ENCODE measurements at places on chromosomes 16 and 17.

DNA sequence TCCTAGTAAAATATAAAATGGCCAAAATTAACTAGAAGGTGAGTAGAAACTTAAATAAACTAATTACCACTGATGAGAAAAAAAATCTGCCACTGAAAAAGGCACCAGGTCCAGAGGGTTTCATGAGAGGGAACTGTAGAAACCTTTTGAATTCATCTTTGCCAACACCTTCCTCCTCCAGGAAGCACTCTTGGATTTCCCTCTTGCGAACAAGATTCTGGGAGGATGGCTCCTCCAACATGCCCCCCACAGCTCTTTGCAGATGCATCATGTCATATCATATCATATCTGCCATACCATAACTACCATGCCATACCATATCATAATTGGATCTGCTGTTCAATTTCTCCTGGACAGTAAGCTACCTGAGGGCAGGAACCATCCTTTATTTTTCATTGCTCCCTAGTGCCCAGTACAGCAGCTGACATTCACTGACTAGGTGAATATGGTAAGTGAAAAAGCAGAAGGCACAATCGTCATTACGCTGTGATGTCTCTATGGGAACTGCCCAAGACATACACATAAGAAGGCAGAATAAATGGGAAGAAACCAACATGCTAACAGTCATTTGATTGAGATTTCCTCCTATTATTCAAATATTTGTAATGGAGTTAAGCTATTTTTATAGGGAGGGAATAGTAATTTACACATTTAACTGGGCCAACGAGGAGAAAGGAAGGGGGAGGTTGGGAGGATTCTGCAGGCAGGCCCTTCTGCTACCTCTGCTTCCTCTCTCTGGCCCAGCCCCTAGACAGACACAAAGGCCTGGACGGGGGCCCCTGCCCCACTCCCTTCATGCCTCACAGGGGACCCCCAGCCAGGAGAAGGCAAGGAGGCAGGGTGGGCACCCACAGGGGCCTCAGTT, 110.1 kb upstream of the SMURF2 start:
- no peak for DNase-seq

DNA sequence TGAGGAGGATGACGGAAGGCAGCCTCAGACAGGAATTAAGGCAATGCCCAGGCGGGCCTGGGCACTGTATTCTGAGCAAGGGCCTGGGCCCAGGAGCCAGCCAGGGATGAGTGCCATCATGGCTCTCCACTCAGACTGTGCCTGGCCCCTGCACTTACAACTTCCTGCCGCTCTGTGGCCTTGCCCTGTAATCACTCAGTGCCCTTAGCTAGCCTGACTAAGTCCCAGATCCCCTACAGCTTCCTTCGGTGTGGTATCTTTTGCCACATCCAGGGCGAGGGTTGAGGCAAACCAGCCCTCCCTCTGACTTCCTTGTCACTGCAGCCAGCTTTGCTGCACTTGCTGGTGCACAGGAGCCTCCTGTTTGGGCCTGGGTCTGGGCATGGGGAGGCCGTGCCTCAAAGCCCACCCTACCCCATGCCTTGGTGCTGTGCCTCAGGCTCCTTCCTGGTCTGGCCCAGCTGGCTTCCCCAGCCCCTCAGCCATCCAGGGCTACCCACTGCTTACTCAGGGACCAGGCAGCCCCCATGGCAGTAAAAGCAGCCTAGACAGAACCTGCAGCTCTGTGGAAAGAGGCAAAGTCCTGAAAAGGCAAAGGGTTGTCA, 9.3 kb downstream of the SLC46A1 start:
- no peak for DNase-seq

GRCh38 chr16:14329727-14330350, 258.7 kb downstream of the MRTFB start:
- DNase-seq, result no peak

GRCh38 chr17:73165616-73166404, 1.0 kb downstream of the SSTR2 start:
- peak; percentile 11 for DNase-seq

- DNase-seq, result no peak
Observed at GRCh38 chr16:62926121-62926801, 890.0 kb upstream of the CDH8 start.

DNA sequence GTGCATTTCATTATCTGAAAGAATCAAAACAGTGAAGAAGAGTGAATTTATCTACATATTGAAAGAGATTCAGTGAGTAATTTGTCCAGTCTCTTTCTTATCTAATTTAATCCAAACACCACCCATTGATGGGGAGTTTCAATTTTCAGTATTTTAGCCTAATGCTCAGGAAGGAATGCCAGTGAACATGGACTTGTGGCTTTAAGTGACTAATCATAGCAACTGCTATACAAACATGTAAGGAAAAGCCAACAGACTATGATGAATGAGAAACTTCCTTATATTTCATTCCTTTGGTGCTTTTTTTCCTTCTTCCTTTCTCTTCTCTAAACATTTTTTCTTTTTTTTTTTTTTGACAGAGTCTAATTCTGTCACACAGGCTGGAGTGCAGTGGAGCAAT, 885.8 kb downstream of the KCNJ2 start:
- no peak for DNase-seq

DNA sequence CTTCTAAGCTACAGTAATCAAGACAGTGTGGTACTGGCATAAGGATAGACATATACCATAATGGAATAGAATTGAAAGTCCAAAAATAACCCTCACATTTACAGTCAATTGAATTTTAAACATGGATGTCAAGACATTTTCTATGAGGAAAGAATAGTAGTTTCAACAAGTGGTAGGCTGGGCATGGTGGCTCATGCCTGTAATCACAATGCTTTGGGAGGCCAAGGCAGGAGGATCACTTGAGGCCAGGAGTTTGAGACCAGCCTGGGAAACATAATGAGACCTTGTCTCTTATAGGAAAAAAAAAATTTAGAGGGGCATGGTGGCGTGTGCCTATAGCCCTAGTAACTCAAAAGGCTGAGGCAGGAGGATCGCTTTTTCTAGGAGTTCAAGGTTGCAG, 122.8 kb upstream of the TBX2 start:
- no peak for DNase-seq

DNA sequence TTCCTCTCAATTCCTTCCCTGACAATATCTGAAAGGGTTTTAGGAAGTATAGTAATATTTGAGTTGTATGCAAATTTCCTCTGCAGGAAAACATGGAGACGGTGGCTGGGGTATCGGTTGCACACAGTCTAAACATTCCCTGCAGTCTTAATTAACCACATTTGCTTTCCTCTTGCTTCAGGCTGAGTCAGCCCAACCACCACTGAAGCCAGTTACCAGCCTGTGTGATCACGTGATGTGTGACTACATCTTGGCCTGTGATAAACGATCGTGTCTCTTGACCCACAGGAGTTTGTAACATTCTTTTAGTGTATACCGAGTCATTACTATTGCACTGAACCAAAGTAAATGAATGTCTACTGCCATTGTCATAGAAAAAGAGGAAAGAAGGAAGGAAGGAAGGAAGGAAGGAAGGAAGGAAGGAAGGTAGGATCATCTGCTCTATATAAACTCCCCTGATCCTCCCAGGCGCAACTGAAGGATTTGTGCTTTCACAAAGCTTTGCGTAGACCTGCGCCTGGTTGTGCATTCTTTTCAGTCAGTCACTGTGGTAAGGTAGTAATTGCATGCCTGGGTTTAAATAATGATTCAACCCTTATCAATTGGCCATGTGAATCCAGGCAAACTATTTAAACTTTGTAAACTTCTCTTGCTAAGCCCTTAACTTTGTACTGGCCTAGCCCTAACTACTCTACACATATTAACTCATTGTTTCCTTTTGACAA, 280.6 kb upstream of the SALL1 start:
- DNase-seq, result no peak

GRCh38 chr16:4525634-4526277, 12.8 kb downstream of the CDIP1 start:
- no peak for DNase-seq

GRCh38 chr16:75227361-75228142, 8.8 kb downstream of the CTRB1 start:
- no peak for DNase-seq

DNA sequence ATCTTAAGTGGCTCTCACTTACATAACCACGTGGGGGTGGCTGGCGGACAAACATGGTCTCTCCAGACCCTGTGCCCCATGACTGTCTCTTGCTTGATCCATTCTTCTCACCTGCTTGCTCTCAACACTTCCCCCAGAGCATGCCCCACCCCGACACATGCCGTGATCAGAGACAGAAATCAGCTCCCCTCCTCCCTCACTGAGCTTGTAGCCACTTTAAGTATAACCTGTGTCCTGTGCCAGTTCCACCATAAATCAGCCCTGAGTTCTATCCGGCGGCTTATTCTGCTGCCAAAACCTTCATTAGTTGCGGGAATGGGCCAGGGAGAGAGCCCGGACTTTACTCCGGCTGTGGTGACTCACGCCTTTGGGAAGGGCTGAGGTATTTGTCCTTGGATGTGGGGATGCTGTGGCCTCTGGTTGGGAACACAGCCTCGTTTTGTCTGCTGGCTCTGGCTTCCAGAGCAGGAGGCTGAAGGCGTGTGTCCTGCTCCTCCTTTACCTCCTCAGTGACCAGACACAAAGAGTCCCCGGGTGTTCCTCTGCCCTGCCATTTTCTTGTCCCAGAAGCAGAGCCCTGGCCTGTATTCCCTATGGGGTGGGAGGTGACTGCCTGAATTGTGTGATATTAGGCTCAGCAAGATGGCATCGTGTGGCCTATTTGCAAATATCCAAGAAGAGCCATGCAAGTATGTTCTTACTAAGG, 21.1 kb downstream of the ANKRD40 start:
- no peak for DNase-seq

DNA sequence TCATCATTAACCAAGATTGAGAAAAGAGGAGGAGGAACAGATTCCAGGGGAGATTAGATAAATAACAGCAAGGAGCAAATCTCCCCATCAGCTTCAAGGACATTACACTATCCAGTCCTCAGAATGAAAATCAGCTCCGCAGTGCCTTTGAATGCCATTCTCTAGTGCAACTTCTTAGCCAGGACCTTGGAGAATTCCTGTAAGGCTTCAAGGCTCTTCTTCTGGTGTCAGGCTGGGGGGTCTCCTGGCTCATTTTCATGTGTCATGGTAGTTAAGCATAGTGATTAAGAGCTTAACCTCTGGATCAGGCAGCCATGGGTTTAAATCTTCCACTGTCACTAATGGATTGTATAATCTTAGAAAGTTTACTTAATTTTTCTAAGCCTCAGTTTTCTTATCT, 137.3 kb upstream of the CCL2 start:
- no peak for DNase-seq

DNA sequence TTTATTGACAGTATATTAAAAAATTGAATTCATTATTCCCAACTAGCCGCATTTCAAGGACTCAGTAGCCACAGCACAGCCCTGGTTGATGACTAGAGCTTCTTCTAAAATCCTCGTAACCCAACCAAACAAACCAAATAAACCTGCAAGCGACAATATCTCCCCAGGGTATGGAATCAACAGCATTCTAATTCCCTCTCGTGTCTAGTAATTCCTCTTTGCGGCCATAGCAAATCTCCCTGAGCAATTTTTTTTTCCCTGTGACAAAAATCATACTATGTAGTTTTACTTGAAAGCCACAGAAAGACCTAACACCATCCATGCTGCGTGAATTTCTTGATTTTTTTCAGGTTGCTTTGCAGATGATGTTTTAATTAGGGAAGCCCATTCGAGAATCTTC, 143.4 kb upstream of the MYOCD start:
- DNase-seq, result no peak

DNA sequence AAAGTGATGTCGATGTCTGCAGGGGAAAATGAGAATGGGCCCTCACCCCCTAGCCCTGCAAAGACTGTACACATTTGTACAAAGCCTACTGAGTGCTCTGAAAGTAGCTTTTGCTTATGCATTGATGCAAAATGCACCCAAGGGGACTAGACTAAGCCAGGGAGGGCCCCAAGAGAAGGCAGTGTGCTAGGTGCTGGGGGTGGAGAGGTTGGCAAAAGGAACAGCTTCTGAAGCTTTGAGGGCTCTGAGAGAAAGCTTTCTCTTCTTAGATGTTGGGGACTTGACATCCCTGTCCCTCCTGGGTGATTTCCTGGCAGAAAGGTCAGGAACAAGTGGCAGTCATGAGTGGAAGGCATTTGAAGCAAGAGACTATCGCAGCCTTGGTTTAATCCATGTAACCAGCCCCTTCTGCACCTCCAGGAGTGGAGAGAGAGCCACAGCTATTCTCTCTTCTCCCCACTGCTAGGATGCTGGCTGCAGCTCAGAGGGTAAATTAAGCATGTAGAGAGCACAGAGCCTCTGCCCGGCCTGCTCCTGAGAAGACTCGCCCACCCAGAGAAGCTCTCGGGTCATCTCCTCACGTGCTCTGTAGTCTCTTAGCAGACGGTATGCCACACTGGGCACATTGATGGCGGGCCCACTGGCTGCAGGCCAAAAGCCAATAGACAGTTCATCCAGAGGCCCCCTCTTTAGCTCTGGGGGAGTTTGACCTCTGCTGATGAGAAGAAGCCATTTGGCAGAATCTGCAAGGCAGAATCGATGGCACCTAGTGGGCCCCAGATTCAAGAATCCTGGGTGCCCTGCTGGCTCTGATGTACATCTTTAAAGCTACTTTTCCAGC, 221.4 kb downstream of the MSI2 start:
- no peak for DNase-seq

- no peak for DNase-seq
Observed at GRCh38 chr17:83201206-83202001, 122.0 kb downstream of the METRNL start.

DNA sequence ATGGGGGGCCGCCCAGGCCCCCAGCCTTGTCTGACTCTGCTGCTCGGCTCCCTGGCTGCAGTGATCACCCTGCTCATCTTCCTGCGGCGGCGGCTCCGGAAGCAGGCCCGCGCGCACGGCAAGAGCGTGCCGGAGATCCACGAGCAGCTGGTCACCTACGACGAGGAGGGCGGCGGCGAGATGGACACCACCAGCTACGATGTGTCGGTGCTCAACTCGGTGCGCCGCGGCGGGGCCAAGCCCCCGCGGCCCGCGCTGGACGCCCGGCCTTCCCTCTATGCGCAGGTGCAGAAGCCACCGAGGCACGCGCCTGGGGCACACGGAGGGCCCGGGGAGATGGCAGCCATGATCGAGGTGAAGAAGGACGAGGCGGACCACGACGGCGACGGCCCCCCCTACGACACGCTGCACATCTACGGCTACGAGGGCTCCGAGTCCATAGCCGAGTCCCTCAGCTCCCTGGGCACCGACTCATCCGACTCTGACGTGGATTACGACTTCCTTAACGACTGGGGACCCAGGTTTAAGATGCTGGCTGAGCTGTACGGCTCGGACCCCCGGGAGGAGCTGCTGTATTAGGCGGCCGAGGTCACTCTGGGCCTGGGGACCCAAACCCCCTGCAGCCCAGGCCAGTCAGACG, 24.4 kb upstream of the BEAN1 start:
- DNase-seq, result no peak

DNA sequence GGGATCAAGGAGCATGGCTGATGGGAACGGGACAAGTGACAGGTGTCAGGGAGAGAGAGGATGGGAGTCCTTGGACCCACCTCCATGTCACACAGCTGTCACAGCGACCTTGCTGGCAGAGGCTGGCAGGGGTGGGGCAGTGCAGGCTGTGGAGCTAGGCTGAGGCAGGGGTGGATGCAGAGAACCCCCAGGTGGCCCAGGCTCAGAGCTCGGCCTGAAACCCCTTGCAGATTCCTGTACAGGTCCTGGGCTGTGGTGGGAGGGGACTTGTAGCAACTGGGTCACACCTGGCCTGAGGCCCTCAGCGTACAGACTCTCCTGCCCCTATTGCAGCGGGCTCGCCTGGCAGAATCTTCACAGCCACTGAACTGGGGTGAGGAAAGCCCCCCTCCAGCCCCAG, 174.1 kb downstream of the NTN1 start:
- no peak for DNase-seq

Measured in NCI-H1436 (cell line).